H9 (cell line): ENCODE measurements at places on chromosomes 5 and 9. TPM values are rescaled to one million over a fixed set of nuclear protein-coding genes. Genes with fewer than 3 reads are reported as not detected.

PCA3 gene
- total RNA-seq, result not detected in 2 replicates

DNA sequence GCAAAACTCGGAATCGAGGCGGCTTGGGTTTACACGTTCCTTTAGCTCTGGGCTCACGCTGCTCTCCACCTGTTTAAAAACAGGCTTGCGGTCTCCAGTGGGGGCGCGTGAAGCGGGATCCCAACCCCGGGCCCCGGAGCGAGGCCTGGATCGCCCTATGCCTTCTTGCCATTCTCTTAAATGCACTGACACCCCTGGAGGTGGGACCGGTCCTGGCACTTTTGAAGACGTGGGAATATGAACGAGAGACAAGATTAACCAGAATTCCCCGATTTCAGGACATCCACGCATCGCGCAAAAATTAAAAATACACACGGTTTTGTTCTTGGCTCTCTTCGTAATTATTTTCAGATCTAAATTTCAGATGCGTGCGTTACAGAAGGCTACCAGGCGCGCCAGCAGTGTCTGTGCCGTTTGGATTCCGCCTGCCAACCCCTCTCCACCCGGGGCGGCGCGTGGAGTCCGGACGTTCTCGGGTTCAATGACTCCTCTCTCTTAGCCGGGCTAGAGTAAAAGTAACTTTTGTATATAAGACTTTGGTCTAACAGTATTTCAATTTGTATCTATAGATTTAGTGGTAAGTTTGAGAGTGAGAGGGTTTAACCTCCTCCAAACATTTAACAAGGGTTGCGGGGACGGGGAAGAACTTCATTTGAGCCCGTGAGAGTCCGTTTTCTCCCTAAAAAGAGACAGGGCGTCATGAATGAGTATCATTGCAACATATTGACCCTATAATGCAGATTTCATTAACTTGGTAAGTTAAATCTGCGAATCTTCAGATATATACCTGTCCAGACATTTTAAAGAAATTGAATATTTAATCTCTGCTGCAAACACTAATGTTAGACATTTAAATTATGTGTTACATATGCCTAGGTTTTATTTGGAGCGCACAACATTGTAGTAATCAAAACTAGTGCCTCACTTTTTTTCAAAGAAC lies 3.8 kb downstream of the FOXD1 start:
- no peak overlapping the region for H3K27ac ChIP-seq
- no peaks in the 10 kb centered on the region; the same call in 2 of the 3 replicates for H3K36me3 ChIP-seq
- no peaks in the 10 kb centered on the region for H3K4me1 ChIP-seq
- peaks cover 81% of the 10 kb centered on the region for H3K27me3 ChIP-seq
- H3K4me3 ChIP-seq, result peak overlapping the region; percentile 22; the same call in 1 of the 2 replicates

- H3K27me3 ChIP-seq, result no peaks in the 10 kb centered on the region
- peaks cover 4% of the 10 kb centered on the region; the same call in 1 of the 2 replicates for H3K4me1 ChIP-seq
- no peak overlapping the region for H3K4me3 ChIP-seq
- no peak for DNase-seq
Observed at GRCh38 chr5:120869831-120870230, 405.7 kb downstream of the PRR16 start.

- H3K27ac ChIP-seq, result no peak overlapping the region
- no peak overlapping the region for H3K4me3 ChIP-seq
- H3K4me1 ChIP-seq, result no peaks in the 10 kb centered on the region
- no peaks in the 10 kb centered on the region for H3K36me3 ChIP-seq
- H3K27me3 ChIP-seq, result no peaks in the 10 kb centered on the region
Observed at GRCh38 chr9:98698856-98699255, 9.9 kb downstream of the GABBR2 start.

STK32A gene
- total RNA-seq, result 0.99 and 1.3 TPM in 2 replicates

CARD9 gene
- 5.5 and 5.6 TPM in 2 replicates for total RNA-seq

GRCh38 chr5:156164306-156164705 lies 162.7 kb upstream of the SGCD start:
- H3K27ac ChIP-seq, result no peak overlapping the region
- H3K4me3 ChIP-seq, result no peak overlapping the region
- H3K4me1 ChIP-seq, result no peaks in the 10 kb centered on the region

GRCh38 chr5:170120576-170120975 lies 14.9 kb downstream of the FOXI1 start:
- peaks cover 6% of the 10 kb centered on the region for H3K36me3 ChIP-seq
- no peaks in the 10 kb centered on the region for H3K27me3 ChIP-seq
- H3K27ac ChIP-seq, result no peak overlapping the region
- H3K4me3 ChIP-seq, result no peak overlapping the region
- H3K4me1 ChIP-seq, result no peaks in the 10 kb centered on the region

CERT1 gene
- 48.1 and 50.2 TPM in 2 replicates for total RNA-seq

DNA sequence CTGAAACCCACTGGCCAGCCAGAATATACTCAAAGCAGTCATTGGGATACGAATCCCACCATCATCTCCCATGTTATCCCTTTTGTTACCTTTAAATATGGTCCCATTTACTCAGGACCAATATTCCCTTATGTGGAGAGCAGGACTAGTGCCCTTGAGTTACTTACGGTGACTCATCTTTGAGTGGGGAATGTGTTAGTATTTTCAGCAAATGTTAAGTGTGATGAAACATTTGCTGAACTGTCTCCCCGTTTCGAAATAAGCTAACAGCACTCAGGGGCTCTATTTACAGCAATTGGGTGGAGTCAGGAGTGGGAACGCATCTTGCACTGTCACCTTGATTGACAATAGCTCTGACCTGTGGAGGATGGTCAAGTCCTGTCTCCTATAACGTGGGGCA lies 67.4 kb downstream of the CTSL start:
- H3K36me3 ChIP-seq, result no peaks in the 10 kb centered on the region
- H3K4me1 ChIP-seq, result no peaks in the 10 kb centered on the region
- no peak overlapping the region for H3K4me3 ChIP-seq
- no peak for DNase-seq
- no peak overlapping the region for H3K27ac ChIP-seq

MYOZ3 gene
- 15.8 and 18.1 TPM in 2 replicates for total RNA-seq

- peak; percentile 15 for DNase-seq
- H3K4me3 ChIP-seq, result no peak overlapping the region
- no peak overlapping the region for H3K27ac ChIP-seq
- H3K4me1 ChIP-seq, result 0 out of 2 replicates have a peak, but pooled peaks cover 2% of the 10 kb centered on the region
Observed at GRCh38 chr9:135516132-135516860, 4.9 kb upstream of the LCN1 start.

- no peak for DNase-seq
- no peaks in the 10 kb centered on the region for H3K27me3 ChIP-seq
- H3K27ac ChIP-seq, result no peak overlapping the region
- H3K4me1 ChIP-seq, result peaks cover 4% of the 10 kb centered on the region; the same call in 1 of the 2 replicates
- no peaks in the 10 kb centered on the region for H3K36me3 ChIP-seq
Observed at GRCh38 chr9:121383715-121384114, 13.7 kb upstream of the STOM start.

FAM153A gene
- 0.70 and 1.2 TPM in 2 replicates for total RNA-seq

NEUROG1 gene
- not detected in 2 replicates for total RNA-seq

- no peaks in the 10 kb centered on the region; the same call in 1 of the 2 replicates for H3K4me1 ChIP-seq
- no peak overlapping the region for H3K4me3 ChIP-seq
- no peak for DNase-seq
- H3K27ac ChIP-seq, result no peak overlapping the region
- no peaks in the 10 kb centered on the region for H3K36me3 ChIP-seq
Observed at GRCh38 chr5:125017796-125018195, 271.4 kb upstream of the ZNF608 start.

DNA sequence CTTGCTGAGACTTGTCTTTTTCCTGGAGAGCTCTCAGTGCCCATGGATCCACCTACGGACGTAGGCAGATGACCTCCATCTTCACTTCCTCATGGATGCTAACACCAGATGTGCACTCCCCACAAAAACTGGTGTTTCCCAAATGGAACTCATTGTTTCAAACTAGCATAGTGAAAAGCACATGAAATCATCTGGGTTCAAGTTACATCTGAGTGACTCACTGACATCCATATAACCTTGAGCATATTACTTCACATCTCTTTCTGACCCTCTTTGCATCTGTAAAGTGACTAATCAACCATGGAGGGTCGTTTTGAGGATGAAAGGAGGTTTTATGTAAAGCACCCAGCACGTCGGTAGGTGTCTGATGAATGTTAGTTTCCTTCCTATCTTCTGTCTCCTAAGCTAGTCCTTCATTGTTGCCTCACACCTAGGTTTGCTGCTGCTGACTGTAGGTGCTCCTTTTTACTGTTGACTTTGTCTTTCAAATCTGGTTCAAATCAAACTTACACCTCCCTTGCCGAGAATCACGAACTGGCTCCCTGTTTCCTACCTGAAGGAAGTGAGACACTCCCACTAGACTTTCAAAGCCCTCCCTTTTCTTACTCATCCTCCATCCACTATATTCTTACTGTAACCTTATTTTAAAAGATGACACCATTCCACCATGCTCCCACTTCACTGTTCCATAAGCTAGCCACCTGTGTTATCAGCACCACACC lies 10.3 kb downstream of the OCLN start:
- no peaks in the 10 kb centered on the region for H3K27me3 ChIP-seq
- H3K4me1 ChIP-seq, result peaks cover 11% of the 10 kb centered on the region
- H3K4me3 ChIP-seq, result peak overlapping the region; percentile 31; the same call in 1 of the 3 replicates
- DNase-seq, result no peak
- peak overlapping the region; percentile 81 for H3K27ac ChIP-seq
- peaks cover 17% of the 10 kb centered on the region for H3K36me3 ChIP-seq

C9orf153 gene
- total RNA-seq, result 0.17 TPM in 1 of 2 replicates, not detected in the other

PCDHB16 gene
- total RNA-seq, result 6.5 and 8.0 TPM in 2 replicates
